Fibroblast of upper back skin (primary cell): ENCODE measurements at places on chromosomes 6 and 20.
A peak's percentile ranks its signal among the peaks of the same experiment; 100 is the strongest.

DNA sequence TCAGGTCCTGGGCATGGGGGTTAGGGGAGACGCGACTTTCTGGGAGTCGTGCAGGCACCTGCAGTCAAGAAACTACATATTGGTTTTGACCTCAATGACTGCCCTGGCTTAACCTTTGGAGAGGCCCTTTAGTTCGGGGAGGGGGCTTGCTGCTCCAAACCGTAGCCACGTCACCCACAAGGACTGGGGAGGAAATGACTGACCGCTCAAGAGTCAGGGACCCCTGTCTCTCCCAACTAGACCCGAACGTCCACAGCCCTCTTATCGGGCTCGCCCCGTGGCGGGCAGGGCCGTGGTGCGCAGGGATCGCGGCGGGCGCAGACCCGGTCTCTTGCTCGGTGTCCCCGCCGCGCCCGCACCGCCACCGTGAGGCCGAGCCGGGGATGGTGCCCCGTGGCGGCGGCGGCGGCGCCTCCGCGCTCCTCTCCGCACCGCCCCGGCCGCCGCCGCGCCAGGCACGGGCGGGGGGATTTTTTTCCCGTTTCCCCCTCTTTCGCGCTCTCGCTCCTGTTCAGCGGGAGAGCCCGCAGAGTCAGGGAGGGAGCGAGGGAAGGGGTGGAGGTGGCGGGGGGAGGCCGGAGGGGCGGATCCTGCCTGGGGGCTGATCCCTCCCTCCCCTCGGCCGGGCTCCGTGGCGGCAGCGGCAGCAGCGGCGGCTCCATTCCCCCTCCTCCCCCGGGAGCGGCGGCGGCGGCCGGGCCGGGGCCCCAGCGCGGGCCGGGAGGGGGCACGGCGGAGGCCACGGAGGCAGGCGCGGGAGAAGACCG lies at the start of gene BRPF3:
TSS of gene BRPF3 (plus strand) at position 632 of the 767 bp plus-strand sequence. CDS start 3,579 bp downstream, outside the sequence.
- DNase-seq = peak; percentile 79

GRCh38 chr6:39867592-39867991 lies 66.7 kb downstream of the MOCS1 start:
- no peak for DNase-seq

GRCh38 chr6:10381133-10381829 lies 33.6 kb downstream of the TFAP2A start:
- DNase-seq = no peak

DNA sequence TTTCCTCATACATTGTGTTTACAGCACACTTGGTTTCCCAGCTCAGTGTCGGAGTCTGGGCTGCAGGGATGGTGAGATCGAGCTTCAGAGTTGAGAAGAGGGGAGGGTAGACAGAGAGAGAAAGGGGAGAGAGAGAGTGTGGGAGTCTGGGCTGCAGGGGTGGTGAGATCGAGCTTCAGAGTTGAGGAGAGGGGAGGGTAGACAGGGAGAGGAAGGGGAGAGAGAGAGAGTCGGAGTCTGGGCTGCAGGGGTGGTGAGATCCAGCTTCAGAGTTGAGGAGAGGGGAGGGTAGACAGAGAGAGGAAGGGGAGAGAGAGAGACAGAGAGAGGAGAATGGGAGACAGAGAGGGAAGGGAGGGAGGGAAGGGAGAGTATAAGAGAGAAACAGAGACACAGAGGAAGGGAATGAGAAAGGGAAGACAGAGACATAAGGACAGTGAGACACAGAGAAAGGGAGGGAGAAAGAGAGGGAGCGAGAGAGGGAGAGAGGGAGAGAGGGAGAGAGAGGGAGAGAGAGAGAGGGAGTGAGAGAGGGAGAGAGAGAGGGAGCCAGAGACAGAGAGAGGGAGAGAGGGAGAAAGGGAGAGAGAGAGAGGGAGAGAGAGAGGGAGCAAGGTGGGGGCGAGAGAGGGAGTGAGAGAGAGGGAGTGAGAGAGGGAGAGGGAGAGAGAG lies 222.7 kb upstream of the GMDS start:
- no peak for DNase-seq

- peak; percentile 98 for DNase-seq
Measured at GRCh38 chr6:150403458-150404246, 34.8 kb downstream of the IYD start.

GRCh38 chr6:100343316-100344077 lies 121.2 kb downstream of the SIM1 start:
- peak; percentile 24 for DNase-seq

GRCh38 chr20:37225146-37225545 lies 36.5 kb downstream of the GHRH start:
- DNase-seq = no peak

DNA sequence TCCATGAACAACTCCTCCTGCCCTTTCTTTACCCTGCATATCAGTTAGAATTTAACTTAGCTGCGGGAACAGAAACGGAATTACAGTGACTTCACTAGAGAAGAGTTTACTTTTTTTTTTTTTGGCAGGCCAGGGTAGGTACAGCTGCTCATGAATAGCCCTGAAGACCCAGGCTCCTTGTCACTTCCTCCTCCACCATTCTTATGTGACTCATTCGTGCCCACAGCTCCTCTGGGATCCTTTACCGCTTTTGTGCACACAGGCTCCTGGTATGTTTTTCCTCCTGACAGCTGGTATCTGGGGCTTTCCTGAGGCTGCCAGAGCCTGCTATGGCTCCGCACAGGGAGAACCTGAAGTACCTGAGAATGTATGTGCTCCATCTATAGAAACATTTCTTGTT lies 3.9 kb upstream of the KCNS1 start:
- DNase-seq = peak; percentile 64

DNA sequence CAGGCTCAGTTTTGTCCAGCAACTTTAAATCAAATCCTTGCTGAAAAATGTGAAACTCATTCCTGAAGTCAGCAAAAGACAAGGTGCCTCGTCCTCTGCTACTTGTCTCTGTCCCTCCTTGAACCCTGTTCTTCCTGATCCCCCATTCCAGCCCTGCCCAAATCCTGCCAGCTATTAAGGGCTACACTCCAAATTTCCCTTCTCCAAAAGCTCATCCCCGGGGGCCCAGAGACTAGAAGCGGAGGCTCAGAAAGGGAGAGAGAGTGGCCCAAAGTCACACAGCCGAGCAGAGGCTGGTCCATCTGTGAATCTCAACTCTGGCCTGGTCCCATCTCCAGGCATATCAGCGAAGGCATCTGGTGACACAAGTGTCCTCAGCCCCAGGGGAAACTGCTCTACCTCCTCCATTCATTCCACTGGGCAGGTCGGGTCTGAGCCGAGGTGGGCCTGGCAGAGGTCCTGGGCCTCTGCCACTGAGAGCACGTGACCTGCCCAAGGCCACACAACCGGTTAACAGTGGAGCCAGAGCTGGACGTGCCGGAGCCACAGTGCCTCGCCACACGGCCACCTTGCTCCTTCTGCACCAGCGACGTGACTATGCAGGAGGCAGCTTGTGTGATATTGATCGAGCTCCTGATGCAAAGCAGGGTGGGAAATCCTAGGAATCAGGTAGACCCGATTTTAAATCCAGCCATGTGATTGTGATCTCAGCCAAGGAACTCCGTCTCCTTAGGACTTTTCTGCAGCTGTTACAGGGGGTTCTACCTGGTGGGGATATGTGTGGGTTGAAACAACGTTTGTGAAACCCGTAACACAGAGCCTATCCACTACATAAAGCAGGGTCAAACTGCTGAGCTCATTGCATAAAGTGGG lies 28.6 kb downstream of the NOL4L start:
- DNase-seq = no peak

DNA sequence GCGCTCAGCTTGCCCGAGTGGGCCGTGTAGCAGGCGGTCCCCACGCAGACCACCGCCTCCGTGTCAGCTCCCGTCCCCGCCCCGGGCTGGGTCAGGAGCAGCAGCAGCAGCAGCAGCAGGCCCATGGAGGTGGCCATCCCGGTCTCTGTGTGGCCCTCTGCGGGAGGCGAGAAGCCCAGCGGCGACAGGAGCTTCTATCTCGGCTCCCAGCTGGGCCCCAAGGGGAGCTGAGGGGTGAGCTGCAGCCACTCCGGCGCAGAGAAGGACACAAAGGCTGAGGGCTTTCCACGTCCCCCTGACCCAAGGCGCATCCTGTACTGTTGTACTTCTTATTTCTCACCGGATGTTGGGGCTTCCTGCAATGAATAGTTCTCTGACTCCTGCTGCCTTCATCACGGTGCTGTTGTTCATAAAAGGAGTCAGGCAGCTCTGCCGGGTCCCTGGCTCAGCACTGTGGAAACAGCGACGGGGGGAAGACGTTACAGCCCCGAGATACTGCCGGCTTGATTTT lies at the start of gene CD93:
TSS of gene CD93 (minus strand) at position 269 of the 511 bp plus-strand sequence. CDS start at position 137, 132 bp downstream.
- peak; percentile 32 for DNase-seq

DNA sequence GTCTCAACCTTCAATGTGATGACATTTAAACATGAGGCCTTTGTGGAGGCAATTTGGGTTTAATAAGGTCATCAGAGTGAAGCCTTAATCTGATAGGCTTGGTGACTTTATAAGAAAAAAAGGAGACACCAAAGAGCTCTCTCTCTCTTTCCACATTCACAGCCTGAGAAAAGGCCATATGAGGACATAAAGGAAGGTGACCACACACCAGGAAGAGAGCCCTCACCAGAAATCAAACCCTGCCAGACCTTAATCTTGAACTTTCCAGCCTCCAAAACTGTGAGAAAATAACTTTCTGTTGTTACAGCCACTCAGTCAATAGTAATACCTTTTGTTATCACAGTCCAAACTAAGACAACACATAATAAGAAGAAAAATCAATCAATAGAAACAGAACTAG lies 47.7 kb downstream of the COL12A1 start:
- no peak for DNase-seq

DNA sequence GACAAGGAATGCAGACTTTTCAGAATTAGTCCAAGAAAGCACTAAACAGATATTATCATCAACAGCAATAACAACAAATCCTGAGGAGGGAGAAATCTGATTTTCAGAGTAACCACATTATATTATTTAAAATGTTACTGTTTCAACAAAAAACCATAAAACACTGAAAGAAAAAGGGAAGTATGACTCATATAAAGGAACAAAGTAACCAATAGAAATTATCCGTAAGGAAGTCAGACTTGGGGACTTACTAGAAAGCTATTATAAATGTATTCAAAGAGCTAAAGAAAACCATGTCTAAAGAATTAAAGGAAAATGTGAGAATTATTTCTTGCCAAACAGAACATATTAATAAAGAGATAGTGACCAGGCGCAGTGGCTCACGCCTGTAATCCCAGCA lies 98.1 kb downstream of the MYLK4 start:
- no peak for DNase-seq

DNA sequence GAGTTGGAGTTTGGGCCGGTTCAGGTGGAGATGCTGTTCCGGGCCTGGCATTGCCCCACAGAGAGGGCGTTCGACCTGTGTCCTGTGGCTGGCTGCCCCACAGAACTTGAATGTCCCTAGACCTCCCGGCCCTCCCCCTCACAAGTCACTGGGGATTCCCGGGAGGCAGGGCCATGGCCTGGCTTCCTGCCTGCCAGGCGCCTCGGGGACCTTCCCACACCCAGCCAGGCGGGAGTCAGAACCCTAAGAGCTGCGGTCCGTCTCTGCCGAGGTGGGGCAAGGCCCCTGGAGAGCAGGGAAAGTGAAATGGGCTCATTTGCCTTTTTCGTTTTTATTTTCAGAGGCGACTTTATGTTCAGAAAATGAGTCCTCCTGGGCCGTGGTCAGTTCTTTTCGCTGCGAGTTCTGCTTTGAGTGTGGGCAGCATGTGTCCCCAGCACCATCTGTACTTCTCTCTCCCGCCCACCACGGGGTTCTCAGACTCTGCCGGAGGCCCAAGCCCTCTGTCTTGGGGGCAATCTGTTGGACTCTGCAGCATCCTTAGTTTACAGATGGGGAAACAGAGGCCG lies 8.5 kb downstream of the RBM38 start:
- DNase-seq = no peak

DNA sequence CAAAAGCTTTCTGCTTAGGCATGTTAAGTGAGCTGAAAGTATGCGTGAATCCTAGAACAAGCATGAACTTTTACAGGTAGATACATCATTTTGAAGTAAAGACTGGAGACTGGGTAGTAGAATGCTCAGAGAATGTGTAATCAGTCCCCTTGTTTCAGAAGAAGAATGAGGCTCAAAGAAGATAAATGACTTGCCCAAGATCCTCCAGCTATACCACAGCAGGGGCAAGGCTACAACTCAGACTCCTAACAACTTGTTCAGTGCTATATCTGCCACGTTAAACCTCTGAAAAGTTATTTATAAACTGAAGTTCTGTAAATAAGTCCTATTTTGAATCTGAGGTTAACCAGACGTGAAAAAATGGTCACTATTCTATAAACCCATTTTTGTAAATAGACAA lies 2.9 kb downstream of the RIPOR2 start:
- DNase-seq = no peak

GRCh38 chr20:21191839-21192238 lies 66.0 kb downstream of the KIZ start:
- peak; percentile 9 for DNase-seq

DNA sequence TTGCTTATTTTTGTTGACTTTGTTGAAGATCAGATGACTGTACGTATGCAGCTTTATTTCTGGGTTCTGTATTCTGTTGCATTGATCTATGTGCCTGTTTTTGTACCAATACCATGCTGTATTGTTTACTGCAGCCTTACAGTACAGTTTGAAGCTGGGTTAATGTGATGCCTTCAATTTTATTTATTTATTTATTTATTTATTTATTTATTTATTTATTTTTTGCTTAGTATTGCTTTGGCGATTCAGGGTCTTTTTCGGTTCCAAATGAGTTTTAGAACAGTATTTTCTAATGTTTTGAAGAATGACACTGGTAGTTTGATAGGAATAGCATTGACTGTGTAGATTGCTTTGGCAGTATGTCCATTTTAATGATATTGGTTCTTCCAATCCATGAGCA lies 210.3 kb downstream of the EPM2A start:
- DNase-seq = no peak

- DNase-seq = peak; percentile 64
Measured at GRCh38 chr6:30782425-30783014, 38.2 kb upstream of the IER3 start.

DNA sequence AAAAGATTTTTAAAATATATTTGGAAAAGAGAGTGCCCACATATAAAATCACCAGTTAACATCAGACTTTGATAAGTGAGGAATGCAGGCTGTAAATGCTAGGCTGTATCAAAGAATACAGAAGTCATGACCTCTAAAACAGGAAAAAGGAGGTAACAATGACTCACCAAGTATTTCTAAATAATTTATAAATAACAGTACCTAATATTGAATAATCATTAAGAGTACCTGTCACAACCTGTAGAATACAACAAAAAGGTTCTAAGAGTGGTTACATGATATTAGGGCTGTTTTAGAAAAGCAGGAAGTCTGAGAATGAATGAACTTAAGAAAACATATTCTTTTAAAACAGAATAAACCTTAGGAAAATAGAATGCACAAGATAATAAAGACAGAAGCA lies 173.1 kb upstream of the CST7 start:
- DNase-seq = no peak

DNA sequence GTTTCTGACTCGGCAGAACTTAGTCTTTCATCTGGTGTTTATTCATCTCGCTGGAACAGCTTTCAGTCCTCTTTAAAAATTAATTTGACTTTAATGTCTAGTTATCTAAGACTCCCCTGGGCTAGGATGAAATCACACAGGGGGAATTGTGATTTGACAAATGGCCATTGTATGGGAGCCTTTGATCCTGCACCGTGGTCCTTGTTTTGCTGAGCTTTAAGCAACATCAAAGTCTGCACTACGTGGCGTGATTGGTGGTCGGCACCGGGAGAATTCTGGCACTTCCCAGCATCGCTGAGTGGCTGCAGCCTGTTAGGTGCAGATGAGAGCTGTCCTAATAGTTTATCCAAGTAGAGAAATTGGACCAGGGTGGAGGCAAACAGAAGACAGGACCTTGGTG lies 146.9 kb downstream of the TBC1D7 start:
- no peak for DNase-seq
